ENCODE measurements at places on chromosomes 1 and 21.

GRCh38 chr1:237098541-237098940 lies 56.6 kb downstream of the RYR2 start:
- DNase-seq, result no peak

DNA sequence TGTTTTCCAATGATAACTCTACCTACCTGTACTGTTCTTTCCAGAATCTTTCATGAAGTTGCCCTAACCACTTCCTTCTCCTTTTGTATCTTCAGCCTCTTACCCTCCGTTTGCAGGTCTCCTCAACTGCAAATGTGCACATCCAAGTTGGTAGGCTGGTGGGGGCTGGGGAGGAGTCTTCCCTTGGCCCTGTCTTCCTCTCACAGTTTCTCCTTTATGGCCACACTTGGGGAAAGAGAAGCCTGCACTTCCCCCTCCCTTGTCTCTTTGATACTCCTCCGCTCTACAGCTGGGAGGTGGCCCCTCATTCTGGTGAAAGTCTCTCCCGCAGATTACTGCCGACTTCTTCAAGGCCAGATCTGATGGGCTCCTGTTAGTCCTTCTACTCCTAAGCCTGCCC lies 26.9 kb upstream of the GPR88 start:
- no peak for DNase-seq

DNA sequence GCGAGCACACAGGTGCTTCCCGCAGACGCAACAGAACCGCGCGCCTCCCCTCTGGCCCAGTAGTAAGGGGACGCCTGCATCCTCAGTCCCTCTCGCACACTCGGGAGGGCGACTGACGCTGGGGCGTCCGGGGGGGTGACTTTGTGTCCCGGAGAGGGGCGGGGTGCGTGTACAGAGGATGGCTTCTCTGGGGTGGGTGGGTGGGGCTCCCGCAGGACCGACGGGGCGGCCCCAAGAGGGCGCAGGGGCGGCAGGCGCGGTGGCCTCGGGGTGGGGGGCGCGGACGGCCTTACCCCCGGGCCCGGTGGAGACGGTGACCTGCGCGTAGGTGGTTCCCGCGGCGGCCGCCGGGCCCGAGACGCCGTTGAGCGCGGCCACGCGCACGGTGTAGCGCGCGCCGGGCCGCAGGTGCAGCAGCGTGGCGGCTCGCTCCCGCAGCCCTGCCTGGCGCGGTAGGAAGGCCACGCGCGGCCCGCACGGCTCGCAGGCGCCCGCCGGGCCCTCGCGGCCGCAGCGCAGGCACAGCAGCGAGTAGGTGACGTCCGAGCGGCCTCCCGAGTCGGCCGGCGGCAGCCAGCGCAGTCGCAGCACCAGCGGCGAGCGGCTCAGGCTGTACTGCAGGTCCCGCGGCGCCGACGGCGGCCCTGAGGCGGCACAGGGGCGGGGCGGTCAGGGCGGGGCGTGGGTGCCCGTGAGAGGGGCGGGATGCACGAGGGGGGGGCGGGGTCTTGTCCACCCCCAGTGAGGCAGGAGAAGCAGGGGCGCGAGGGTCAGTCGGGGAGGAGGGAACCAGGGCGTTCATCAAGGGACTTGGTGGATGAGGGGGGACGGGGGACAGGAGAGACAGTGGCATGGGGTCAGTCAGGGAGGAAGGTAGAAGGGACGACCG lies 12.1 kb downstream of the EPHA10 start:
- no peak for DNase-seq

DNA sequence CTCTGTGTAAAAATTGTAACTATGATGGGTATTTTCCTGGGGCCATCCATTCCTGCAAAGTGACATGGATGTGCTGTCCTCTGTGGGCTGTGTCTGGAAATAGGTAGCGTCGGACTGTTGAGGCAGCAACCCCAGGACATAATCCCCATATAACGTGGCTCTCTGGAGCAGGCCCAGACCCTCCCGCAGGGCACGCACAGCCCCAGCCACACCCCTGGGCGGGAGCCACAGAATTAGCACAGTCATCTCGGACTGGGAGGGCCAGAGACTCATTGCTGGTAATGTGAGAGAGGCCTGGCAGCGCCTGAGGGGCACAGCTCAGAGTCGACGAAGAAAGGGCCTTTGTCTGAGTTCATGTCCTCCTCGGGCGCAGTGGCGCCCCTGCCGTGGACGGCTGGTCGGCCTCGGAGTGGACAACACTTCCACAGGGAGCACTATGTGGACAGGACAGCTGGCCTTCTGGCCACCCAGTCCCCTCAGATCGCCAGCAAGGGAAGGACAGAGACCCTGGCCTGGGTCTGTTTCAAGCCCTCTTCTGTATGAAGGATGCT lies 20.1 kb downstream of the SIM2 start:
- no peak for DNase-seq

DNA sequence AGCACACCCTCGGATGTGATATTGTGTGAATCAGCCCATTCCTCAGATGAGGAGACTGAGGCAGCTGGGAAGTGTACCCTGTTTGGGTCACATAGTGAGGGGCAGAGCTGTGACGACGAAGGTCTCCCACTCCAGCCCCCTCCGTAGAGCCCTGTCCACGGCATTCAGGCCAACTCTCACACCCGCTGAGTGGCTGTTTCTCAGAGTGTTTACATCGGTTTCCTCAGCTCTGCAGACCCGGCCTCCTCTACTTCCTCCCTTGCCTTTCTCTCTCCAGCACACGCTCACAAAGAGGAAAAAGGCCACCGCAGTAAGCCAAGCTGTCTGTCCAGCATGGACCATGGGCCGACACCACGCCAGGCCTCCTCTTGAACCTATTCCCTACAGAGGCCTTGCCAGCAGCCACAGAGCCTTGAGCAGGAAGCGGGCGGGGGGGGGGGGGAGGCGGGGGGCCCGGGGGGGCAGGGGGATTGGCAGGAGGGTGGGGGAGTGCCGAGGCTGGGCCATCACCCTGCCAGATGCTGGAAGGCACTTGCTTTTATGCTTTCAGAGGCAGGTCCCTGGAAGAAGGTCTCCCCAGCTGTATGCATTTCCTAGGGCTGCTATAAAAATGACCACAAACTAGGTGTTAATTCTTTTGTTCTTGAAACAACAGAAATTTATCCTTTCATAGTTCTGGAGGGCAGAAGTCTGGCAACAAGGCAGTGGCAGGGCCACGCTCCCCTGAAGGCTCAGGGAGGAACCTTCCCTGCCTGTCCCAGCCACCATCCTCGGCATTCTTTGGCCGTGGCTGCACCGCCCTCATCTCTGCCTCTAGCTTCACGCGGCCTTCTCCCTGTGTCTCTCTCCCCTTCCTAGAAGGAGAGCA lies 178.4 kb downstream of the PSMG1 start:
- no peak for DNase-seq

GRCh38 chr1:8677782-8678181 lies 139.7 kb downstream of the RERE start:
- DNase-seq, result no peak

GRCh38 chr1:95426772-95427171 lies 192.8 kb downstream of the RWDD3 start:
- DNase-seq, result no peak

DNA sequence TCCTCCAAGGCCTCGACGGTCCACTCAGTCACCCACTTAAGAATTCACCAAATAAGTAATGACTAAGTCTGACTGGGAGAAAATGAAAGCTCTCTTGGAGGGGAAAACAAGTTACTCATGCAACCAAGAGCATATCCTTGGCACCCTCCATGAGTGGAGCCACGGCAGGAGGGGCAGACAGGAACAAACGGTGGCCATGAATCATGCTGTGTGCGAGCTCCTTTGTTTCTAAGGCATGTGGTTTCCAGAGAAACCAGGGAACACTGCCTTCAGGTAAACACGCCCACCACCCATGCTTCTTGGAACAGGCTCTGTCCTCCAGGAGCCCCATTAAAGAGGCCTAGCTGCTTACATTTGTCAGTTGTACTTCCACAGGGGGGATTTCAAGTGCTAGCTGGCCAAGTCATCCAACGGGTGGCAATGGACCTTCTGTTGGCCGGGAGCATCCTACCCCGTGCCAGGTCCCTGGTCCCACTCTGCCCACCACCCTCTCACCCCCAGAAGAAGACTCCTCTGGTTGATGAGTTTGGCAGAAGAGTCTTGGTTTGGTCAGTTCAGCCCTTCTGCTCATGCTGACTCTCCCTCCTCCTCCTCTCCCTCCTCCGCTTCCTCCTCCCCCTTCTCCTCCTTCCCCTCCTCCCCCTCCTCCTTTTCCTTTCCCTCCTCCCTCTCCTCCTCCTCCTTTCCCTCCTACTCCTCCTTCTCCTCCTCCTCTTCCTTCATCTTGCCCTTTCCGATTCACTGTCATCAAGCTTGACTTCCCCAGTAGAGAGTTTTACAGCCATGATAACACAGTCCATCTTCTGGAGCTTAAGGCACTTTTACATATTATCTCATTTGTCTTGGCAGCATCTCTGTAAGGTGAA lies 107.6 kb downstream of the CCDC185 start:
- peak; percentile 21 for DNase-seq

DNA sequence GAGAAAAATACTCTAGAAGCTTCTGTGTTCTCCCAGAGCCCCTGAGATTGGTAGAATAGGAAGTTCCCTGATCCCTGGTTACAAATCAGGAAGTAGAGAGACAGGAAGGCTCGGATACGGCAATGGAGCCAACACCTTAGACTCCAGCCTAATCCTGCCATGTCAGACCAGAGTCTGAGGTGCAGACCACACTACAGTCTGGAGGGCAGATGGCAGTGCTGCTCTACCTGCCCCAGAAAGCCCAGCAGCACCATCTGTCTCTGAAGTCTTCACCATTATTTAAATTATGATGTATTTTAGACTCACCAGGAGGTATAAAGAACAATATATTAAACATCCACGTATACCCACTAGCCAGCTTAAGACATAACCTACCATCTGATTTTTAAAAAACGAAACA lies 93.0 kb downstream of the MTR start:
- no peak for DNase-seq

GRCh38 chr1:35567947-35568558 lies 5.1 kb upstream of the TFAP2E start:
- no peak for DNase-seq

GRCh38 chr1:57142169-57142568 lies 176.4 kb upstream of the C8B start:
- no peak for DNase-seq

GRCh38 chr1:29575826-29576225 lies 339.5 kb downstream of the PTPRU start:
- DNase-seq, result no peak

DNA sequence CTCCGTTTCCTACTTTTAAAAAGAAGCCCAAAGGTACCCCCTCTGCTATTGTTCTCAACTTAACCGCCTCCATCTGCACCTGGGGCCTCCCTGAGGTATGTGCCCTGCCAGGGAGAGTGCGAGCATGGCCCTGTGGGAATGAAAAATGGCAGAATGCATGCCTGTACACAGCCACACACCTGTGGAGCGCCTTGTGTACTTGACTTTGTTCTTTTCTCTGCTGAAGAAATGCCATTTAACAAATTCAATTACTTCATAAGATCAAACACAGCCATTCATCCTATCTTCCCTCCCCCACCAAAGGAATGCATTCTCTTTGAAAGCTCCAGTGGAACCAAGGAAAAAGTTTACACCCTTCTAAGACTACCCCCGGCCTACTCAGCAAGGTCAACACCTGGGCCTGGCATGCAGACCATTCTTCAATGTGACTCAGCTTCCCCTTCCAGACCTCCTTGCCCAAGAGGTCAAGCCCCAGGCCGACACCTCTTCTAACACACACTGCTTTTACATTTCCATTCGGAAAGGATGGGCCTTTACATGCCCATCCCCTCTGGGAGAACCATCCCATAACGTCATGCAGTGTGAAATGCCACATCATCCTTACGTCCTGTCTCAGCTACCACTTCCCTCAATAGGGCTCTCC lies 123.7 kb downstream of the SMYD2 start:
- no peak for DNase-seq

GRCh38 chr1:112509005-112509659 lies 367 bp downstream of the WNT2B start:
- DNase-seq, result no peak

DNA sequence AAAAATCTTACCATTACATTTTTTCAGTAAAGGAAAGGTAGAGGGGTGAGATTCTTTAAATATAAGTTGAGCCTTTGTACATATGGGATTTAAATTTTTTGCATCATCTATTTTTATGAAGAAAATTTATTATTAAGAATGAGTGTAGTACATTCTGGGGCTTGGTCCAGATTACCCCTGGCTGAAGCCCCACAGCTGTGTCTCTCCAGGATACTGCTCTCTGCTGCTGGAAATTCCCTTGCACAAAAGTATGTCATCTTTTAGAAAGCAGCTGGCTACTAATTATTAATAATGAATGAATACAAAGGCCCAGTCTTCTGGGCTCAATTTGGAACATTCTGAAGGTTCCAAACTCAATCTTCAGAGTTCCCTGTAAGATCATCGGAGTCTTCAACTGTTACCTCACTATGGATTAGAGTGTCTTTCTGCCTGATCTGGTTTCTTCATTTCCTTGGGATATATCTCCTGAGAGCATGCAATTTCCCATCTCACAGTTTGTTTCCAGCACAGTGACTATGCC lies 428.6 kb upstream of the BRINP3 start:
- DNase-seq, result no peak

- no peak for DNase-seq
Observed at GRCh38 chr1:95073446-95073845, 695 bp upstream of the ALG14 start.

GRCh38 chr1:201154389-201155165 lies at the start of gene TMEM9:
TSS of gene TMEM9 (minus strand) at chr1:201154474. CDS start at chr1:201153923, 551 bp downstream.
- peak; percentile 81 for DNase-seq

DNA sequence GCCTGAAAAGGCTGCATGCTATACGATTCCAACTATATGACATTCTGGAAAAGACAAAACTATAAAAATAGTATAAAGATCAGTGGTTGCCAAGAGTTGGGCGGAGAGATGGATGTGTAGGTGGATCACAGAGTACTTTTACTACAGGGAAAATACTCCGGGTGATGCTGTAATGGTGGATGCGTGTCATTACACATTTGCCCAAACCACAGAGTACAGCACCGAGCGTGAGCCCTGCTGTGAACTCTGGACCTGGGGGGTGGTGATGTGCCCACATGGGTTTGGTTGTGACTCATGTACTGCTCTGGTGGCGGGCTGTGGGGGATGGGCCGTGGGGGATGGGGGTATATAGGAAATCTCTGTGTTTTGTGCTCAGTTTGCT lies 162.7 kb upstream of the COL6A1 start:
- no peak for DNase-seq

DNA sequence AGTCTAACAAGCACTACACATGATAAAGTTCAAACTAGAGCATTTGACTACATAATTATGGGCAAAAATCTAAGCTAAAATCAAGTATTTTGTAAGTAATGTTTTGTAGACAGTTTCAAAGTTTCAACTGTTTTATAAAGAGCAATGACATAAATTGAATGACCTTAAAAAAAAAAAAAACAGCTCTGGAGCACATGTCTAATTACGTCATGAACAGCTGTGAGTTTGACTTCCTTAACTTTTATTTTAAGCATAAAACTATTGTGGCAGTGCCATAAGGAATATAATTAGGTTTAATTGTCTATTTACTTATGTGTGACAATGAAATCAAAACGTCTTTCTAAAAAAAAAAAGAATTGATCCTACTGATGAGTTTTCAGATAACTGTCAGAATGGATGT lies 272.5 kb upstream of the LRRC7 start:
- DNase-seq, result no peak
